ENCODE measurements at places on chromosomes 16 and 17.

- no peak for DNase-seq
Observed at GRCh38 chr17:54898576-54898975, 2.1 kb upstream of the TOM1L1 start.

DNA sequence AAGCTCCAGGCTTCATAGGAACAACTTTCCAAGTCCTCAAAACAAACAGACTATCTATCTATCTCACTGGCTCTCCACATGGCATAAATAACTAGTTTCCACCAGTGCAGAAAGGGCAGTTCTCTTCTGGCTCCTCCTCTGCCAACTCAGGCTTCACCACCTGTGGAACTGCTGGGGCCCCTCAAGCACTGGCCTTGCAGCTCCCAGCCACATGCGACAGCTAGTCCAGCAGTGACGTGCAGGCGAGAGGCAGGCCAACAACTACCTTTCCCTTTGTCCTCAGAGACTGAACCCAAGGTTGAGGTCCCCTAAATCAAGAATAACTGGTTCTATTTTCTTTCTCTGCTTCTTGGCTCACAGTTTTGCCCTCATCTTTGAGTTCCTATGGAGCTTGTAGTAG, 137.6 kb downstream of the AATF start:
- no peak for DNase-seq

GRCh38 chr17:62611292-62611691, 16.2 kb upstream of the MRC2 start:
- DNase-seq: no peak

DNA sequence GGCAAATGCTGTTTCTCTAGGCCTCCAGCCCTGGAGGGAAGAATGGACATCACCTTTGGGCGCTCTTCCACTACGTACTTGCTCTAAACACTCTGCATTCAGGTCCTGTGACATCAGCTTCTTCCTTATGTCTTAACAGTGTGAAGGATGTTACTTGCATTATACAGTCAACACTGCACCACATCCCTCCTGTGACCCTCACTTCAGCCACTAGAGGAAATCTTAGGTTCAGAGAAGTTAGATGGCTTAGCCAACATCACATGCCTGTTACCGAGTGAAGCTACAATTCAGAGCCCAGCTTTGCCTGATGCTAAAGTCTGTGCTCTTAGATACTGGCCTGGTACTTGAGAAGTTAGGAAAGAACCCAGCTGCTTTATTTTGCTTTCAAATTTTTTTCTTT, 18.3 kb downstream of the UBFD1 start:
- DNase-seq: no peak

- no peak for DNase-seq
Observed at GRCh38 chr16:31700530-31701388, 172.8 kb upstream of the ZNF267 start.

GRCh38 chr16:69276148-69277115, 34.7 kb upstream of the VPS4A start:
- no peak for DNase-seq

DNA sequence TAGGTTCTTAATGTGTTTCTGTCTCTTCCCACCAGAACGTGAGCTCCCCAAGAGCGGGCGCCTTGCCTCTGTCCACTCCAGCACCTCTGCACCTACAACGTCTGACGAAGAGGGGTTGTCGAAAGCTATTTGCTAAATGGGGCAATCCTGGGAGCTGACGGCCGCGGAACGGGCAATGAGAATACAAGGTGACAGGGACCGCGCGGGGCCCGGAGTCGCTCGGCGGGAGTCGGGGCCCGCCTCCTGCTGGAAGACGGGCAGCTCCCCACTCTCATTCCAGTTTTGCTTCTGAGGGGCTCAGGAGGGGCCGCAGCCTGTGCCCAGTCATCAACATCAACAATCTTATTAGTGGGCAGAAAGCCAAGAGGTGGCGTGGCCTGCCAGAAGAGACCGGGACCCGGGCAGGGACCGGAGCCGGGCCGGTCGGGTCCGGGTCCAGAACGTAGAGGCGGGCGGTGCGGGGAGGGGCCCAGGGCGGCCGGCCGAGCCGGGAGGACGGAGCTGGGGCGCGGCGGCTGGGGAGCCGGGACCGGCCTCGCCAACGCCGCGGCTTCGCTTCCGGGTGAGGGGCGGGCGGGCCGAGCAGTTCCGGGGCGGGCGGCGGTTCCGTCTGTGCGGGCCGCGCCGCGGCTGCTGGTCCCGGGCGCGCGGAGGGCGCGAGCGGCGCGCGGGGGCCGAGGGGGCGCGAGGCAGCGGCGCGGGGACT, at the start of gene MOSMO:
Gene MOSMO, plus strand, starts transcription at position 603 of the 706 bp plus-strand sequence. CDS start 191 bp downstream, outside the sequence.
- no peak for DNase-seq

GRCh38 chr16:85281181-85281580, 168.9 kb upstream of the CIBAR2 start:
- no peak for DNase-seq

GRCh38 chr16:71796501-71797097, 12.0 kb downstream of the AP1G1 start:
- no peak for DNase-seq

DNA sequence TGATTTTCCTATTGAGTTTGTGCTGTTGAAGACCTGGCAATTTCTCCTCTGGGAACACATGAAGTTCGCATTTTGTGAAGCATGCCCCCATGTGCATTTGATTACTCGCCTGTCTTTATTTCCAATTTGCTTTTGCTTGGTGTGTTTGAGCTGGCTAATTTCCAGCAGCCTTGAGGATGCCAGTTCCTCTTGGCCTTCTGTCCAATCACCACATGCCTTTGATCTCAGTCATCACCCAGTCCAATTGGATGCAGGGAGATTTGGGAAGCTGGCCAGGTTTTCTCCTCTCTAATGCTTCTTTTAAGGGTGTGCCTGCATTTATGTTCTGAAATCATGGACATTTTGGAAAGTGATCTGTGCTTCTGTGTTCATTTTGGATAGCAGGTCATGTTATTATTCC, 3.8 kb upstream of the TMEM100 start:
- DNase-seq: peak; percentile 52

GRCh38 chr17:74767111-74767516, 9.0 kb downstream of the NAT9 start:
- DNase-seq: no peak

DNA sequence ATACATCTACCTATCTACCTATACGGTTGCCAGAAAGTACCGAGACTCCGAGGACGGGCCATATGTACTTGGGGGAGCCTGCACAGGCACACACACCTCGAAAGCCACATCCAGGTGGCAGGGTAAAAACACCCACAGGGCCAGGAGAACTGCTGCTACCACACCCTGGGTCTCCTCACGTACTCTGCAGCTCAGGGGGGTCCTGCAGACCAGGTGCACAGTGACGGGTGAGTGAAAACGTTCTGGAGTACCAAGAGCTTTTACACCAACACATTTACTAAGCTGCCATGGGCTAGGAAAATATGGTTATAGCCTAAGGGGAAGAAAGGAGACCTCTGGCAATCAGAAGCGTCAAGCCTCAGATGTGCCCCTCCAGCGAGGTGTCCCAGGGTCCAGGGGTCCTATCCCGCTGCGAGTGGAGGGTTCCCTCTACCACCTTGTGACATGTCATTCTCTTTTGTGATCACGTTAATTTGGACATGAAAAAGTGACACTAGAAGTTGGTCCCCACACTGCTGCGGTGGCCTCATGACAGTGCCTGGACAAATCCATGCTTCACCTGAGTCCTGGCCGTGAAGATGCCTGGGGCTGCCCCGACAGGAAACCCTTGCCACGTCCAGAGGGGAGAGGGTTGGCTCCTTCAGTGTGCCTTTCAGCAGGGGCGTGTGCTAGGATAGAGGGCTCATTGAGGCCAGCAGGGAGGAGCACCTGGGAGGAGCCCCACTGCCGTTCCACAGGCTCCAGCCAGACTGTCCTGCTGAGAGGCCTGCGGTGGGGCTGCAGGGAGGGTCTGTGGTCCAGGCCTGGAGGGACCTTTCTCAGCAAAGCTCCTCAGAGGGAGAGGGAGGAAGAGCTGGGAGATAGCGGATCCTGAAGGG, 1.8 kb downstream of the CANT1 start:
- DNase-seq: no peak

- DNase-seq: no peak
Observed at GRCh38 chr17:40422990-40423633, 5.4 kb upstream of the TOP2A start.

DNA sequence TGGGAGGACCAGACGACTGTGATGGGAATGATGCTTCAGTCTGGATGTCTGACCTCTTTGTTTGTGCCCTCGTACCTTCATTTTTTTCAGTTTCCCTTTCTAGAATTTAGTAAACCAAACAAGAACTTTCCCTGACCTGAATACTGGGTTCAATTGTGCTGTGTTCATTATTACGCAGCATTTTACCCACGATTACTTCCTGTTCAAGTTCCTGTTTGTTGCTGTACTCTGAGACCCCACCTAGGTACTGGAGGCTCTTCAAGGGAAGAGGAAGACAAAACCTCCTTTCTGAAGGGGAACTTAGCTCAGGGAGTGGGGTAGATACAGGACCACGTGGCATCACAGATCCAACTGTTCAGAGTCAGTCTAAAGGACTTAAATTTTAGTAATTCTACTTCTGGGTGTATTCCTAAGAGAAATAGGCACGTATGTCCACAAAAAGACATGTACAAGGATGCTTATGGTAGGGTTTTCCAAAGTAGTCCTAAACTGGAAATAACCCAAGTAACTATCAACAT, 9.2 kb upstream of the PRKCB start:
- no peak for DNase-seq

GRCh38 chr16:12543700-12544476, 259.8 kb downstream of the CPPED1 start:
- no peak for DNase-seq

DNA sequence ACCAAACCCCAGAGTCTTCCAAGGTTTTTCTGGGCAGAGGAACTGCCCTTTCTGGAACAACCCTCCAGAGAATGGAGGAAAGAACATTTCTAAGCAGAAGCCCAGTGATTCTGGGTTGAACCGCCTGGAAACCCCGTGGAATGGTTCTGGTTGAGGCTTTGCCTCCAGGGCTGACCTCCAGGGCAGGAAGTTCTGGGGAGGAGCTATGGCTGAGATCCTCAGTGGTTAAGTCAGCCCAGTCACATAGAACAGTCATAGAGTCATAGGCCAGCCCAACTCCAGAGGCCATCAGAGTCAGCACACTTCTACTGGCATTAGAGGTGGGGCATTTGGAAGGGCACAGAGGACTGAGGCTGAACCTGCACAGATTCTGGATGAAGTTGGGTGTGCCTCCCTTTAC, 65.9 kb downstream of the SPACA3 start:
- DNase-seq: no peak

- DNase-seq: no peak
Observed at GRCh38 chr17:19718613-19719354, 2.4 kb upstream of the SLC47A2 start.

Measured in dermis microvascular lymphatic vessel endothelial cell (primary cell).